ENCODE measurements at places on chromosomes 16 and 17.

- DNase-seq, result no peak
Measured at GRCh38 chr17:57106836-57107497, 21.9 kb downstream of the AKAP1 start.

GRCh38 chr17:57423541-57423940 lies 167.2 kb downstream of the MSI2 start:
- DNase-seq, result no peak

DNA sequence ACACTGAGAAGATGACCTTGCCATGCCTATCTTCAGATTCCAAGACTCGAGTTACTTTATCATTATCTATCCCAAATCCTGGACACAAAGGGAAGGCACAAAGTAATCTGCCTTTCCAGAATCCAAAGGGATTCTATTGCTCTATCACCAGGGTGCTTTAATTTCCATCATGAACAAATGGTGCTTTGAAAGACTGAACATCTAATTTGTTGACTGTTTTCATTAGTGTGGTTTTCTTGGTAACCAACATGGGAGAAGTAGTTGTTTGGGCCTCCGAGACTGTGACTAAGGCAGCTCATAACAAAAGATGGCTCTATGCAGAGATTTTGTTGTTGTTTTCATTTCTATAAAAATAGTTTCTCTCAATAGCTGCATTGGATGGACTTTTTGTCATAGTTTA lies 441.0 kb upstream of the SOX9 start:
- no peak for DNase-seq

DNA sequence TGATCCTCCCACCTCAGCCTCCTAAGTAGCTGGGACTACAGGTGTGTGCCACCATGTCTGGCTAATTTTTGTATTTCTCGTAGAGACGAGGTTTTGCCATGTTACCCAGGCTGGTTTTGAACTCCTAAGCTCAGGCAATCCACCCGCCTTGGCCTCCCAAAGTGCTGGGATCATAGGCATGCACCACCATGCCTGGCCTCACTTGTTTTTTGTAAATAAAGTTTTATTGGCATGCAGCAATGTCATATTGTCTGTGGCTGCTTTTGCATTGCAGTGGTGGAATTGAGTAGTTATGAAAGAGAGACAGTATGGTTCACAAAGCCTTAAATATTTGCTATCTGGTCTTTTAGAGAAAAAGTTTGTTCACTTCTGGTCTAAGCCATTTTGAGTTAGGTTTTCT lies 124.7 kb downstream of the PRKCA start:
- DNase-seq, result no peak

DNA sequence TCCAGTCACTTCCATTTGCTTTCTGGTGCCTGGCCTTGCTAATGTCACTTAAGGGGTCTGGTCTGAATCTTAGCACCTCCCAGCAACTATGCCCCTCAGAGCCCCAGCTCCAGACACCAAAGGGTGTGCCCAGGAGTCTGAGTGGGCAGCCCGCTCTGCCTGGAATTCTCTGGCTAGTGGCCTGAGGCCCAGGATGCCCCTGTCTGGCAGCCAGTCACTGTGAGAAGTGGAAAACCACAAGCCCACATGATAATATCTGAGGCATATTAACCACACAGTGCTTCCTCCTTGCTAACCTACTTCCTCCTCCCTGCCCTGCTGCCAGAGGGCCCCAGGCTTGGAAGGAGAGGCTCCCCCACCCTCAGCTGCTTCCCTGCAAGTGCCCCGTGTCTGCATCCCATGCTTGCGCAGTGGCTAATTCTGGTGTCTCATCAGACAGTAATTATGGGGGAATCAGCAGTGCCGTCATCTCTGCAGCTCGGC lies 14.0 kb downstream of the SRCIN1 start:
- DNase-seq, result no peak

- DNase-seq, result peak; percentile 67
Measured at GRCh38 chr16:8751481-8752311, 45.7 kb downstream of the TMEM186 start.

GRCh38 chr16:69620573-69620972 lies 54.8 kb downstream of the NFAT5 start:
- no peak for DNase-seq

DNA sequence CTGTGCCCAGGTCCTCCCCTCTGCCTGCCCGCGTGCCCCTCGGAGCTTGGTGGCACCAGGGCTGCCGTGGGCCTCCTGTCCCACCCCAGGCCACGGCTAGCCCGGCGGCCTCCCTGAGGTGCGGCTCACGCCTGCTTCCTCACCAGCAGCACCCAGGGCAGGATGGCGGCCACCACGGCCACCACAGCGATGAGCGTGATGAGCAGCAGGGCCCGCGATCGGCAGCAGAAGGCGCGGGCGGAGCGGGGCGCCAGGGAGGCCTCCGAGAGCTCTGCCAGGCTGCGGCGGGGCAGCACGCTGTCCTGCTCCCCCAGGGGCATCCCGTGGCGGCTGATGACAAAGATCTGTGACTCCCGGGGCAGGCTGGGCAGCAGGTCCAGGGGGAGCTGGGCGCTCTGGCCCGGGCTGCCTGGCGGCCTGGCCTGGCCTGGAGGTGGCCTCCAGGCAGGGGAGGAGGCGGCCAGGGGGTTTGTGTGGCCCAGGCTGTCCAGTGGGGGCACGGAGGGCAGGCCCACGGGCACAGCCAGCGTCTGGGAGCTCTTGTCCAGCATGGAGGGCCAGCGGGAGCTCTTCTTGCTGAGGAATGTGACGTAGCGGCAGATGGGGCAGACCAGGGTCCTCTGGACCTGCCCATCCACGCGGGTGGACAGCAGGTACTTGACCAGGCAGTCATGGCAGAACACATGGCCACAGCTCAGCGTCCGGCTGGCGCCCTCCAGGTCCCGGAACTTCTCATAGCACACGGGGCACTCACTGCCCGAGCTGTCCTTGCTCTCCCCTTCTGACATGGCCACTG lies 4.8 kb downstream of the RNF222 start:
- DNase-seq, result no peak

DNA sequence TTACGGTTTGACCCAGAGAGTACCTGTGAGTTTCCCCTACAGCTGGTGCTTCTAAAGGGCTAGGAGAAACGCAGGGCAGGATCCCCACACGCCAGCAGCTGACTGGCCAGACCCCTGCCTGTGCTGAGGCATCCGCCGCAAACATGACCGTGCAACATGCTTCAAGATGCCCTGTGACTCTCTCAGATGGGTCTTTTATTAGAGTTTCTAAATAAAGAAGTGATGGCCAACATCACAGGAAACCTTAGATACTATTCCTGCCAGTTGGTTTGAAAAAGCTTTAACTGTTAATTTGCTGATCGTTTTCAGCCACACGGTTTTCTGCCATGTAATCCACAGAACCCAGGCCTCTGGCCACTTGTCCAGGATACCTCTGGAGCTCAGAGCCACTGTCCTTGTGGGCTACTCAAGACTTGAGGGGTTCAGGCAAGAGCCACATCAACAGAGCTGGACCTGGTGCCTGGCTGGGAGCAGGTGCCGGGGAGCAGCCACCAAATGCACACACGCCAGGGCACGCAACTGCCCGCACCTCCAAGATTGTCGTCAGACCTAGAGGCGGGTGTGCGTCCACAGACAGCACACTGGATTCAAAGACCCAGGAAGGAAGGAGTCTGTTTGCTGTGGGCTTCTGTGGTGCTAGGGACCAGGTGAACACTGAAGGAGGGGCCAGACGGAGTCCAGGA lies 118.4 kb downstream of the ZNF778 start:
- no peak for DNase-seq

DNA sequence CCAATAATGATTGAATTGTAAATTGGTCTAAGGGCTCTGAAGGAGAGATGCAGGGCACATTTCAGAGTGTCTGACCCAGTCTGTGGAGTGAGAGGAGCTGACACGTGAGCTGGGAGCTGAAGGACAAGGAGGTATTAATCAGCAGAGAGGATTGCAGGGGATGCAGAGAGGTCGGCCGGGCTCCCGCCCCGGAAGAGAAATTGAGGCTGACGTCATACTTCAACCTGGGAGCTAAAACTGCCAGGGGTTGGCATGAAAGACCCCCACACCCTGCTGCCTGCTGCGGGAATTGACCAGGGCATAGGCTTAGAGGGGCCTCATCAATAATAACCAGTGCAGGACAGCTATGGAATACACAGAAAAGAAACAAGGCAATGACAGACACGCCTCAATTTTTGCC lies 53.6 kb upstream of the CLEC19A start:
- no peak for DNase-seq

- DNase-seq, result no peak
Measured at GRCh38 chr16:881219-882097, 80.9 kb upstream of the GNG13 start.

DNA sequence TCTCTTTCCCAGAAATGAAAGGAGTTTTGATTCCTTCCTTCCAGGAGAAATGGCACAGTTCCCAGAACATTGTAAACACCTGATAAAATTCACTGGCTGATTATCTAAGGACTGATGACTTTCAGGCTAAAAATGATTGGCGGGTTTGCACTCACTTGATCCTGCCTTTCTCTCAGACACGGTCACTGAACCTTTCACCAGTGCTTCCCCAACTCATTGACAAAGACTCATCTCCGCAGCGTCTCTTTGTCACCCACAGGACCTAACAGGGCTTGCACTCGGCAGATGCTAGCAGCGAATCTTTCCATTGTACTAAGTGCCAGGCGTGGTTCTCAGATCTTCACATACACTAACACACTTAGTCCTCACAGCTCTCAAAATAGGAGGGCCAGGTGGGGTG lies 7.3 kb upstream of the DHRS7C start:
- no peak for DNase-seq

DNA sequence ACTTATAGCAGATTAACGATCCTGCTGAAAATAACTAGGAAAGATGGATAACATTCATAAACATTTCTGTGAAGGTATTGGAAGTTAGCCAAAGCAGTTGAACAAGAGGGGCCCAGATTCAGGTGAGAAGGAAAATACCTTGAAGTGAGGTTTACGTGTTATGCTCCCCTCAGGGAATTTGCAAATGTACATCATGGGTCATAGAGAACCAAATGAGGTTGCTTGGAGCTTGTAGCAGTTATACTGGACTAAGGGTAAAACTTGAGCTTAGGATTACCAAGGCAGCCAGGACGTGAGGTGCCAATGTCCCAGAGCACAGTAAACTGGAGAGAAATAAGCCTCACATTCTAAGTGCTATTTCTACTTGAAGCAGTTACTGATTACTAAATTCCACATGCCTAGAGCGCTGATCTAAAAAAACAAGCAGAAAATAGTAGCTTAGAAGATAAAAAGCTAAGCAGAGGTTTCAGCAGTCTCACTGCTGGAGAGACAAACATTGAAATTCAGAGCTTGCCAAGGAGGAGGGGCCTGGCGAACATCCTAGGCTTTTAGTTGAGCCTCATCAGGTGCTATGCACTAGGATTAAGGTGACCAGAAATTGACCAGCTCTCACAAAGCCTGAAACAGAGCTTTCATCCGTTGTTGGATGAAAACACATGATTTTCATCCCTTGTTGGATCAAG lies 136.7 kb upstream of the FAM20A start:
- peak; percentile 61 for DNase-seq

GRCh38 chr17:2682176-2682938 lies 29.2 kb downstream of the CLUH start:
- DNase-seq, result no peak

DNA sequence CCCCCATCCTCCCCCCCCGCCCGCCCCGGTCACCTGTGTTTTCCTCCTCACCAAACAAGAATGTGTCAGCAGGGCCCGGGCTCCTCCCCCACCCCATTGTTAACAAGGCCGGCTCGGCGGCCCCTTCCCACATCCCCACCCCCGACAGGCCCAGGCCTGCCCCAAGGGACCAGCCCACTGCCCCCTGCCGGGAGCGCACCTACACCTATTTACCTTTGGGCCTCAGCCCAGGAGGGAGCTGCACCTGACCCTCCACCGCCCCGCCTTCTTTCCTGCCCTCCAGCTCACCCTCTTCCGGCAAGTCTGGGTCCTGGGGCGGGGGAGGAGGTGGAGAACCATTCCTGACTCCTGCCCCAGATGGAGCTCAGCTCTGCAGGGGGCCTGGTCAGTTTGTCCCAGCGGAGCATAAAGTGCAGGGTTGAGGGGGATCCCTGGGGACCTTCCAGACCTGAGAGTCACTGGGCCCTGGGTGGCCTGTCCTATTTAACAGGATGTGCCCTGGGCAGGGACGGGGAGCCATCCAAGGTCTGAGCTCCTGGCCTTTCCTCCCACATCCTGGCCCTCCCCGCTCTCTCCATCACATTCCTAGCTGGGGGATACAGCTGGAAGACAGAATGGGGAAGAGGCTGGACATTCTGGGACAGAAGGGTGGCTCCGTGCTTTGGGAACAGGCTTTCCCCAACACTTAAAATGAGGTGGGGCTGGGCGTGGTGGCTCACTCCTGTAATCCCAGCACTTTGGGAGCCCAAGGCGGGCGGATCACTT lies 8.3 kb downstream of the FOXJ1 start:
- DNase-seq, result no peak

DNA sequence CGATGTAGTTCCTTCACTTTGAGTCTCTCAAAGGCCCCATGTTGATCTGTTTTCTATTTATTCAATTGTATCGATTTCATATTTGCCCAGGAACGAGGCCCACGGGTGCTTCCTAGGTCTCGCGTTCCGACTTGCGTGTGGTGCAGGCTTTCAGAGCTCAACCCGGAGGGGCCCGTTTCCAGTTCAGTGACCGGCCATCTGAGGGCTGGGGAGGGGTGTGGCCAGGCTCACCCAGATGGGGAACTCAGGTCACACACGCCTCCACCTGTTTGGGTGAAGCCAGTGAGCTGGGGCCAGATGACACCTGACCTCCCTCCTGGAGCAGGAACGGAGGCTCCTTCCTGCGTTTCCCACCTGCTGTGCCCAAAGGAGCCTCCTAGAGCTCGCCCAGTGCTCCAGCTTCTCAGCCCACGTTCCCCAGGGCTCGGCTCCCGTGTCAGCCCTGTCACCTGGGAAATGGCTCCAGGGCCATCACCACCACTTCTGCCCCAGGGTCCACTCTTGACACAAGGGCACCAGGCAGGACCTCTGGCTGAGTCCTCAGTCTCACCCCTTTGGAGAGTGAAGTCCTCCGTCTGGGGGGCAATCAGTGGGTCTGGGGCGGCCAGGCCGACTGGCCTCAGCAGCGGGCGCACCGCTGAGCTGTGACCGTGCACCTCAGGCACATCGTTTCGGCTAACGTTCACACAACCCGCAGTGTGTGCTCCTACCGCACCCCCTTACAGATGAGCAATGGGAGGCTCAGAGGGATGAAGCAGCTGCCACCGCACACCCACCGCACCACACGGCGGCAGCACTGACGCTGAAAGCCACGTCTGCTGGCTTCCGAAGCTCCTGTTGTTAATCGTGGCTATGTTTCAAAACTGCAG lies 18.0 kb downstream of the FOXF1 start:
- no peak for DNase-seq

GRCh38 chr17:38800237-38800760 lies 943 bp upstream of the PIP4K2B start:
- DNase-seq, result no peak
